ENCODE measurements at places on chromosomes 7 and 10.

DNA sequence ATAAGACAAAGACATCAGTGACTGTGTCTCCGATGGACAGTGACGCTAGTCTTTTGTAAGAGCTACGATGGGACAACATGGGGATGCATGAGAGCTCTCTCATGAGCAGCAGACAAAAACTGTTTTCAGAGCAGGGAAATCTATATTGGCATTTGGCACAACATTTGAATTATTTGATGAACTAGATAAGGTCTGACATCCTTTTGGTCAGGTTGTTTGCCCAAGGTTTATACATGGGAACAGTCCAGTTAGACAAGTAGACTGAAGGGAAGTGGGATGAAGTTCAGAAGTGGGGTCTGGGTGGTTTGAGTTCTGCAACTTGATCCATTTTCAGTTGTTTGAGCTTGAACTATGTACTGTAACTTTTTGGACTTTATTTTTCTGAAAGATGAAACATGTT lies 50.8 kb downstream of the BUB3 start:
- DNase-seq: no peak

DNA sequence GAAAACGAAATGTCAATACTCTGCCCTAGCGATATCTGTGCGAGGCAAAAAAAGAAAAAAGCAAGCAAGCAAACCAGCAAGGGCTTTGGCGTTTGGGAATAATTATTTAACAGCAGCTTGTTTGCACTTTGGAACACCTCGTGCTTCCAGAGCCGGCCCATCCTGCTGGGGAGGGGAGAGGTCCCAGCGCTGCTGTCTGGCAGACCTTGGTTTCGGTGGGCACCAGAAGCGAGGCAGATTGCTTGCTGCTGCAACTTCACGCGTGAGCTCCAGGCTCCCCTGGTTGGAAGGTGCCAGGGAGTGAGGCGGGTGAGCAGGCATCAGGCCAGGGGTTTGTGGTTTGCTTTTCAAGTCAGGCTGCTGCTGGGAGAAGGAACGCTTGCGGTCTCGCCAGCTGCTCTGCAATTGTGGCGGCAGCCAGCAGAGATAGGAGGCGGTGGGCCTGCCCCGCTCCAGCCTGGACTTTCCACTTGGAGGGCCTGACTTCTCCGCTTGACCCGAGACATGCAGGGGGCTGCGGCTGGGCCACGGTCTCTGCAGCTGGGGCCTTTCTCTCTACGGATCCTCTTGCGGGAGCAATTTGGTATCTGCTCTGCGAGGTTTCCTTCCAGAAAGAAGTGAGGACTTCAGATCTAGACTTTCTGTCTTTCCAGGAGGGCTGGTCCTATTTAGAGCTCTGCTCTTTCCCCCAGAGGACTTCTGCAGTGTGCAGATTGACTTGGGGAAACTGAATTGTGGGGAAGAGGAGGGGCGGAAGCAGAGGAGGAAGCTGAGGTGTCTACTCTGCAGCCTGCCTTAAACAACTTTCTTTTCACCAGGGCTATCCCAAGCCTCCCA lies 131.4 kb downstream of the PRPF18 start:
- peak; percentile 28 for DNase-seq

DNA sequence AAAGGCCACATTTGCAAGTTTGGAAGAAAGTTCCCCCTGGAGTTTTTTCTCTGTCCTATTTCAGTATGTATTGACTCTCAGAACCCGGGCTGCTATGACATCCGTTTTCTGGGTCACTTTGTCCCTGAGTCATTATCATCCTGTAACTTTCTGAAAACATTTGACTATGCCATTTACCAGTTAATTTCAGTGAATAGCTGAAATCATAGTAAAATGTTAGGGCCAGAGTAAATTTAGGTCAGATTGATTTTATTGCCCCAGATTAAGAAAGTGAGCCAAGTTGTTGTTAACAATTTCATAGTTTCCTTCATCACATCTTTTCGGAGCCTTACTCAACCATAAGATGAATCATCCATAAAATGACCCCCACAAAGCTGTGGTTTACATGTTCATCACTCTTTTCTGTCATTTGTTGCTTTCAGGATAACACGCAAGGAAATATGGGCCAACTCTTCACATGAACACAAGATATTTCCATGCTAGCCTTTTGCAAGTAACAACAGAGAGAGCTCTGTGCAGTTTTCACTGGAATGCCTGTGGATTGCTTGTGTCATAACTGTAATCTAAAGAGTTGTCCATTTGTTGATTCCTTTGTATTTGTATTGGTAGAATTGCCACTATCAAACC lies 3.9 kb upstream of the MACC1 start:
- DNase-seq: no peak

- DNase-seq: no peak
Measured at GRCh38 chr10:14604181-14605142, 170.2 kb downstream of the FAM107B start.

- no peak for DNase-seq
Measured at GRCh38 chr10:14579405-14579804, 195.3 kb downstream of the FAM107B start.

DNA sequence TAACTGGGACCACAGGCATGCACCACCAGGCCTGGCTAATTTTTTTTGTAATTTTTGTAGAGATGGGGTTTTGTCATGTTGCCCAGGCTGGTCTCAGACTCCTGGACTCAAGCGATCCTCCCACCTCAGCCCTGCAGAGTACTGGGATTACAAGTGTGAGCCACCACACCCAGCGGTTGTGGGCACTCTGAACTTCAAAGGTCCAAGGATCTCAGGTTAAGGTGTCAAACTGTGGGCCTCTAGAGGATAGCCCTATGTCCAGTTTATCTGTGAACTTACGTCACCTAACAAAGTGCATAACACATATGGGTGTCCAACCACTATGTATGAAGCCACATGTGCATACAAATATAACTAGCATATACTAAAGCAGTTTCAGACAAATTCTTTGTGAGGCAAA lies 3.2 kb upstream of the IL2RA start:
- DNase-seq: no peak

GRCh38 chr7:129401967-129402860 lies 32.0 kb upstream of the STRIP2 start:
- peak; percentile 8 for DNase-seq

GRCh38 chr7:26937939-26938623 lies 73.7 kb upstream of the SKAP2 start:
- no peak for DNase-seq

DNA sequence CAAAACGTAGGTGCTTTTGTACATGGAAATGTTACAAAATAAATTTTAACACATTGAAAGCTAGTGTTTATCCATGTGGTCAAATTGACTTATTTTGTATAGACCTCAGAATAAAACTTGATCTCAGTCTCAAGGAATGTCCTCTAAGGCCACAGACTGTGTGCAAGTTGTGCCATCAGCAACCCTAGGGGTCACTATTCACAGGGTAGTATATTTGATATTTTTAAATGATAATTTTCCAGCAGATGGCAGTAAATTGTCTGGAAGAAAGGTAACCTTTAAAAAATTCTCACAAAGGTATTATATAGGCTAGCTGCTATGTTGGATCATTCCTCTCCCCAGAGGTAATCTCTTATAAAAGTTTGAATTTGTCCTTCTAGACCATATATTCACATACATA lies 12.9 kb upstream of the SNX10 start:
- DNase-seq: no peak

DNA sequence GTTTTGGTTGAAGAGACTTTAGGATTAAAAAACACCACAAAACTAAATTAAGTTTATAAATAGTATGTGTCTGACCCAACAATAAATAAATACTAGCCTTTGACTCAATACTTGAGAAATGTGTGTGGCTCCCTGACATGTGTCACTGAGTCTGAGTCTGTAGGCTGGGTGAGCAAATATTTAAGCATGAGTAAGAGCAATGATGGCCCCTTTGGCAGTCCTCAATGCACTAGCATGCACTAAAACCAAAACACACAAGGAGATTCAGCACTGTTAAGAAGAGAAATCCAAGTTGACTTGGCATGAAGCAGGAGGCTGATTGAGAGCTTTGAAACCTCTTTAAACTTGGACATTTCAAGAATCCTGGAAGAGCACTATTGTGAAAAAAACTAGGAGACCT lies 37.1 kb downstream of the CCDC71L start:
- DNase-seq: no peak

- no peak for DNase-seq
Measured at GRCh38 chr7:43849047-43849446, 20.3 kb downstream of the MRPS24 start.

GRCh38 chr7:141551782-141552181 lies 572 bp downstream of the AGK start:
- DNase-seq: no peak

GRCh38 chr10:35150308-35150707 lies 23.7 kb downstream of the CREM start:
- no peak for DNase-seq

- no peak for DNase-seq
Measured at GRCh38 chr7:68697796-68698280, 900.4 kb upstream of the AUTS2 start.

- DNase-seq: no peak
Measured at GRCh38 chr10:63430091-63430998, 35.4 kb downstream of the JMJD1C start.

GRCh38 chr10:6583447-6583846 lies 3.4 kb upstream of the PRKCQ start:
- peak; percentile 69 for DNase-seq

GRCh38 chr10:113552701-113553100 lies at the start of gene HABP2:
TSS of gene HABP2 (plus strand) at chr10:113553053. CDS start at chr10:113553122, 69 bp downstream.
- DNase-seq: no peak

DNA sequence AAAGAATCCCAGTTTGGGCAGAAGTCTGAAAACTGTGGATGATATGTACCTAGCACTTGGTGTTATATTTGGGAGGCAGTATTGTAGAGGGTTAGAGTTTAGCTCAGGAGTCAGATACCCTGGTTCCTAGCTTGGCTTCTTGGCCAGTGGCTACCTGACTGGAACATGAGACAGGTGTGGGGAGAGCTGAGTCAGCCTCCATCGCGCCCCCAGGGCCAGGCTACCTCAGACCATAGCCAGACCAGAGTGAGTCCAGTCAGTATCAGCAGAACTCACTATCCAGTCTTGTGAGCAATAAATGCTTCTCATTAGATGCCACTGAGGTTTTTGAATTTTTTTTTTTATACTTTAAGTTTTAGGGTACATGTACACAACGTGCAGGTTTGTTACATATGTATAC lies 26.0 kb downstream of the CYP3A5 start:
- DNase-seq: no peak

DNA sequence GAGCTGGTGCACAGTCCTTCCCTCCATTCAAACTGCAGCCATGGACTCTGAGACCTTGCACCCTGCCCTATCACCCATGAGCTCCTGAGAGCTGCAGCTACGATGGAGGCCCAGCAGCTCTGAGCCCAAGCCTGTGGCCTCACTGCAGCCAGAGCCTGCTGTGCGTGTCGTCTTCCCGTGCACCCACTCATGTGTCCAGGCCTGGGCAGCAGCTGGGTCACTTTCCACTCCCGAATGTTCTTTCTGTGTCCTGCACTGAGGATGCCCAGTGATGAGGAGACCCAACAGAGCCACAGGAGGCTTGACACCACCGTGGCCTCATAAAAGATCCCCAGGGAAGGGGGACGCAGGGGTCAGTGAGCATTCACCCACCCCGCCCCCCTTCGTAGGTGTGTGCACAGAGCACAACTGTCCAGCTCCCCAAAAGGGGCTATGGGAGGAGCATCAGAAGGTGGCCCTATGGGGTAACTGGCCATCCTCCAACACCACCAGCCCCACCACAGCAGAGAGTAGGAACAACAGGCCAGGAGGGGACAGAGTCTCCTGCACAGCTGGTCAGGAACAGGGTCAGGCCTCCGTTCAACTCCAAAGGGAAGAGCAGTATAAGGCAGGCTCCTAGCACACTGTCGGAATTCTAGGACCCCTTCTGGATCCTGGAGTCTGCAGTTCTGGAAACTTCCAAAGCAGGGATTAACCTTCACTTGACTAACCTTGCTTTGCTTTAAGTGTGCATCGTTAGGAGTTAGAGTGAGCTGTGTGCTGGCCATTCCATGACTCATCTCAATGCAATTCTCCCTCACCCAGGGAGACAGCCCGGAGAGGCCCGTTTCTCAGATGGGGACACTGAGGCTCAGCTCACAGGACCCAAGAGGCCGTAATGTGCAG lies 52.6 kb downstream of the RASGEF1A start:
- DNase-seq: no peak

DNA sequence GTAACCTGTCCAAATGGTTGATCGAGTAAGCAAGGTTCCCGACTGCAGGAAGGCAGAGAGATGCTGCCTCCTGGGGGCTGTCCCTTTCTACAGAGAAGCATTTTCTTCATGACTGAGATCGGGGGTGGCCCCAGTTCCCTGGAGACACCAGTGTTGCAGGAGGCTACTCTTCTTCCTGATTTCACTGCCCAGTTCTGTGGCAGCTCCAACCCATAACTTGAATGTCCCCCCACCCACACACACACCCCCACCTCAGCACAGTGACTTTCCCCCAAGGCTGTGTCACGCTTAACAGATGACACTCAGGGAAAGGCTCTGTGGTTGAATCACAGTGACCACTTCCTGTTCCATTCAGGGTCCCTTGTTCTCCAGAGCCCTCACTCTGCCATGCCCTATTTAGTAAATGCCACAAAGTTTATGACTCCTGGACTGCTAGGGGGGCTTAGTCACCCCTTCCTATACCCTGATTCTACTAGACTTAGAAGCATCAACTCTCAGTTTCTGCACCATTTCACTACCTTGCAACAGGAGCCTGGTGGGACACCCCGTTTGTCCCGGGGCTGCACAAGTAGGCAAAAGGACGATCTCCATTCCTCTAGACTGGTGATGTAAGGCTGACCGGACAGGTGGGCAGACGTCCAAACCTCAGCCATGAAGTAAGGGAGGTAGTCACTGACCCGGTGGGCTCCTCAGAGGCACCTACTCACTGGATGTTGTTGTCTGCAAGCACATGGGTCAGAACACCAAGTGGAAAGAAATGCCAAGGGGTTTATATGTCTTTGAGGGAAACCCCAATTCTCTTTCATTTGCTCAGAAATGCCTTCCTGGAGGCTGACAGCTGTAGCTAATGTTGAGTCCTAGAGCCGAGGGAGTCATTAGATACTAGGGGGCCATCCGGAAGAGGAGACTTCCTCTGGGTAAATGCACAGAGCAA lies 31.3 kb upstream of the SMC3 start:
- DNase-seq: peak; percentile 73

- DNase-seq: no peak
Measured at GRCh38 chr10:89829887-89830269, 128.5 kb downstream of the KIF20B start.

GRCh38 chr10:4725917-4726606 lies 99.9 kb upstream of the AKR1E2 start:
- no peak for DNase-seq

DNA sequence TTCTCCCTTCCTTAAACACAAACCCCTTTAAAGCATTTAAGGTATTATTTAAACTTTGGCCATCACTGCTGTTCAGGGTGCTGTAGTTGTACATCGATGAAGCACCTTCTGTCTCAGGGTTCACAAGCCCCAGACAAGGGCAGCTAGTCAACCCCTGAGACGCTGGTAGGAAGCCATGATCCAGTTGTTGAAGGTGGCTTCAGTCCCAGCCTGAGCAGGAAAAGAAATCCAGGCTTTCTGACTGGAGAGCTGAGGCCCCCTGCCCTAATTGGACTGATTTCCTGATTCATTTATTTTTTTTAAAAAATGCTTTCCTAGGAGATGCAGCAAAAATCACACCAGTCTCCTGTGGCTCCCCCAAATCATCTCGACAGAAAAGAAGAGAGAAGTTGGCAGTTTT lies 15.8 kb downstream of the CPA1 start:
- DNase-seq: no peak

GRCh38 chr10:83167081-83167480 lies 972.2 kb upstream of the GHITM start:
- DNase-seq: no peak
